ENCODE measurements at places on chromosomes 12 and 14.
A peak's percentile ranks its signal among the peaks of the same experiment; 100 is the strongest.

DNA sequence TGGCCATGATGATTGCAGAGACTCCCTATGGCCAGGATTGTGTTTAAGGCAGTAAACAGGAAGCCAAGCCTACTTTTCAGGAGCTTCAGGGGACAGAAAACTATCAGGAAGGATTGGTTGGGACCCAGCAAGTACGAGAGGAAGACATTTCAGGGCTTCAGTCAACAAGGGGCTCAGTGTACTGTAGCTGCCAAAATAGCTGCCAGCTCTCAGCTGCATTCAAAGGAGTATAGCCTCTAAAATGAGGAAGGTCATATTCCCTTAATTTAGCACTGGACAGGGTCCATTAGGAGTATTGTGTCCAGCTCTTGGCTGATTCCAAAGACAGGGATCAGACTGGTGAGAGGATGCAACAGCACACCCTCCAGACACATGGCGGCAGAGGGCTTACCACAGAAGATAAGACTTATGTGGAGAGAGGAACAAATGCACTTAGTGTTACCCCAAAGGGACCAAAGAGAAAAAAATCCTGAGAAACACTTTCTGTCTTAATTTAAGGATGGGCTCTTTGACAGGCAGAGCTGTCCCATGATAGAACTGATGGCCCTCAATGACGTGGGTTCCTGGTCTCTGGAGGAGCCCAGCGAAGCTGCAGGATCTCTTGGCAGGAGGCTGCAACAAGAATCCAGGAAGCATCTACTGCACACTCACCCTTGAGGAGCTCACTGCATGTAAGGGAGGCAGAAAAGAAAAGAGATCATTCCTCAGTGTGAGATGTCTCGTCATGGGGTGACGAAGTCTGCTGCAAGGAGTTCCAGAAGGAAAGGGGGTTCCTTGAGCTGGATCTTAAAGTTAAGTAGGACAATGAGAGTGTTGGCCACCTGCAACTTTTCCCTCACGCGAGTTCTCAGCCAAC is 14.8 kb downstream of the BDKRB1 start:
- no peak for DNase-seq

DNA sequence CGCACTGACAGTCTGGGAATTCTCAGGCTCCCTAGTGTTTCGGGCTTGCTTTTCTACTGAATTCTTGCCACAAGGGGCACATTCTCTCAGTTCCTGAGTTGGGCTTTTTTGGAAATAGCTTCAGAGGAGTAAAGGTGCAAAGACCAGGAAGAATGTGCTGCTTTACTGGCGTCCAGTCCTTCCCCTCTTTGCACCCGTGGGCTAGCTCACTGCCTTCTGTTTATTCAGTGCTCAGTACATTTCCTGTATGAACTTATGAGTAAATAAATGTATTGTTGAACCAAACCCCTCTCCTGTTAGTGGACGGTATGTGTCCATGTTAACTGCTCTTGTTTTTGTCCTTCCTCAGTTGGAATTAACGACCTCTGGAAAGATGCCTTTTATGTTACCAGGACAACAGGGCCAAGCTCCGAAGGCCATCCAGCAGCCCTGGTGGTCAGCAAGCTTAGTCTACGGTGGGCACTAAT is 24.0 kb downstream of the GSG1 start:
- DNase-seq: no peak

DNA sequence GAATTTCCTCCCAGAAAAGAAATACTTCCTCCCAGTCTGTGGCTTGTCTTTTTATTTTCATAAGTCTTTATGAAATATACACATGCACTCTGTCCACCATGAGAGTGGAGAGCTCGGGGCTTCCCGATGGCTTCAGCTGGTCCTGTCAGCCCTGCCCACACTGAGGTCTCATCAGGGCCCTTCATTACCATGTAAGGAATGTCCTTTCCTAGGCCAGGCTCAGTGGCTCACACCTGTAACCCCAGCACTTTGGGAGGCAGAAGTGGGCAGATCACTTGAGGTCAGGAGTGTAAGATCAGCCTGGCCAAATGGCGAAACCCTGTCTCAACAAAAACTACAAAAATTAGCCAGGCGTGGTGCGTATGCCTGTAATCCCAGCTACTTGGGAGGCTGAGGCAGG is 77.0 kb downstream of the CPSF2 start:
- DNase-seq: no peak

- DNase-seq: peak; percentile 20
These were observed 652 bp downstream of the BAZ1A start for GRCh38 chr14:34874386-34875030.

- no peak for DNase-seq
These were observed 70.7 kb downstream of the RASSF8 start for GRCh38 chr12:26028953-26029735.

- DNase-seq: no peak
These were observed 184.8 kb upstream of the RPH3A start for GRCh38 chr12:112606611-112607365.

- DNase-seq: no peak
These were observed 154.8 kb downstream of the TPH2 start for GRCh38 chr12:72093424-72093823.

DNA sequence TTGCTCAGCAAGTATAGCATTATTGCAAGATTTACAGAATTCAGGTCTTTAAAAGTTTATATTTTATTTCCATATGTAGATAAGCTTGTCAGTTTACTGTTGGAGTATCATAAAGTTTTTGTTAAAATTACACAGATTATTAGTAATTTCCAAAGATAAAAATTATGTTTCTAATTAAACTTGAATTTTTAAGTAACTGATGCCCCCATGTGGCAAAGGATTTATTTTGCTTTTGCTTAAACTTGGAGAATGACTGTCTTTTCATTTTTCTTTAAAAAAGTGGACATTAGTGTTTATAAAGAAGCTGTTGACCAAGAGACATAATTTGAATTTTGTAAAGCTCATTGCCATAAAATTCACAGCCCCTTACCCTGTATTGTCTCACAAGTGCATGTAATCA is 45.8 kb downstream of the ETNK1 start:
- no peak for DNase-seq
